ENCODE measurements at places on chromosomes 12 and 14. TPM values are rescaled to one million over a fixed set of nuclear protein-coding genes. Genes with fewer than 3 reads are reported as not detected.

SLC4A8 gene
- total RNA-seq, result 0.29 TPM

DNA sequence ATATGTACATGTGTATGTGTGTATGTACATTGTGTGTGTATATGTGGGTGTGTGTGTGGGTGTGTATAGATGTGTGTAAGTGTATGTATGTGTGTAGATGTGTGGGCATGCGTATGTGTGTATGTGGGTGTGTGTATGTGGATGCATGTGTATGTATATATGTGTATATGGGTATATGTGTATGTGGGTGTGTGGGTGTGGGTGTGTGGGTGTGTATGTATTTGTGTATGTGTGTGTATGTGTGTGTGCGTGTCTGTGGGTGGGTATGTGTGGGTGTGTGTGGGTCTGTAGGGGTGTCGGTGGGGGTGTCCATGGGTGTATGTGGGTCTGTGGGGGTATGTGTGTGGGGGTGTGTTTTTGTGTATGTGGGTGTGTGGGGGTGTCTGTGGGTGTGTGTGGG lies 101.6 kb downstream of the PIWIL1 start:
- no peak for DNase-seq
- no peaks in the 10 kb centered on the region for H3K36me3 ChIP-seq
- no peaks in the 10 kb centered on the region for H3K4me1 ChIP-seq
- no peaks in the 10 kb centered on the region for H3K27me3 ChIP-seq

- H3K4me3 ChIP-seq, result no peak overlapping the region
- H3K27ac ChIP-seq, result no peak overlapping the region
- H3K27me3 ChIP-seq, result no peaks in the 10 kb centered on the region
- DNase-seq, result no peak
- H3K4me1 ChIP-seq, result peaks cover 11% of the 10 kb centered on the region
- H3K36me3 ChIP-seq, result no peaks in the 10 kb centered on the region
These were observed 128.5 kb downstream of the ETV6 start for GRCh38 chr12:11777962-11778361.

DNA sequence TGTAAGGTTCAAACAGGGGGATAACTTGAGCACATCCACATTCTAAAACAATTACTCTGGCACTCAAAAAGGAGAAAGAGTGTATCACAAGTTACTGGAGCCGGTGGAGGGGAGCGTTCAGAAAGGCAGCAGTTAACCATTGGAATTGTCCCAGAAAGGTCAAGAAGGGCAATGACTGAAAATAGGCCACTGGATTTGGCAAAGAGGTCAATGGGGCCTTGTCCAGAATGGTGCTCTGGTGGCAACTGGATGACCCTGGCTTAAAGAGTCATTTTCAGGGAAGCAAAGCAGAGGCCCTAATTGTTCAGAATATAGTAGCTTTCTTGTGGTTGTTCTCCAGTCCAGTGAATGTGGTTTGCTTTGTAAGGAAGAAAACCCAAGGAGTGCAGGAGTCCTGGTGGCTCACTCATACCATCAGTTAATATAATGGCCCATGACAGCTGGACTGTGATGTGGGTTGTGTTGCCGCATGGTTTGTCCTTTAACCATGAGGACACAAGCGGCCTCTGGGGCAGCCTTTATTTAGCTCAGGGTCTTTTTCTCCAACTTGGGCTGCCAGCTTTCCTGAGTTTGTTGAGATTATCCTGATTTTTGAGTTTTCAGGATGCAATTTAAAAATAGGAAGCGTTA lies 142.8 kb upstream of the PELI2 start:
- H3K4me1 ChIP-seq, result peaks cover 9% of the 10 kb centered on the region
- H3K27me3 ChIP-seq, result no peaks in the 10 kb centered on the region
- peak overlapping the region; percentile 43 for H3K27ac ChIP-seq
- no peak for DNase-seq
- H3K4me3 ChIP-seq, result no peak overlapping the region
- no peaks in the 10 kb centered on the region for H3K36me3 ChIP-seq

- H3K4me1 ChIP-seq, result no peaks in the 10 kb centered on the region
- DNase-seq, result no peak
- no peak overlapping the region for H3K4me3 ChIP-seq
- H3K36me3 ChIP-seq, result no peaks in the 10 kb centered on the region
These were observed 87.2 kb upstream of the KRAS start for GRCh38 chr12:25337916-25338315.

BICDL1 gene
- total RNA-seq, result 18.0 TPM

- H3K4me1 ChIP-seq, result peaks cover 11% of the 10 kb centered on the region
- no peaks in the 10 kb centered on the region for H3K27me3 ChIP-seq
- H3K36me3 ChIP-seq, result peaks cover 51% of the 10 kb centered on the region
- DNase-seq, result peak; percentile 16
- no peak overlapping the region for H3K4me3 ChIP-seq
These were observed 1.6 kb downstream of the FICD start for GRCh38 chr12:108516511-108517275.

IFNG gene
- total RNA-seq, result not detected
